ENCODE measurements at places on chromosomes 7 and 10. TPM values are rescaled to one million over a fixed set of nuclear protein-coding genes. Genes with fewer than 3 reads are reported as not detected.

Gene CYP2C19
- not detected for total RNA-seq

Gene JAKMIP3
- total RNA-seq, result 1.1 TPM

Gene SNCG
- 13.6 TPM for total RNA-seq

Gene TEX47
- total RNA-seq, result not detected

Gene PON3
- 39.3 TPM for total RNA-seq

Gene GATAD1
- 17.7 TPM for total RNA-seq

Gene BEND7
- total RNA-seq, result 8.7 TPM

Gene ACTL6B
- not detected for total RNA-seq

Gene BMPER
- 4.3 TPM for total RNA-seq

Gene FGL2
- not detected for total RNA-seq

Gene MUC12
- total RNA-seq, result 20.3 TPM

Gene WNT16
- 2.0 TPM for total RNA-seq

Gene GARIN1A
- total RNA-seq, result 0.67 TPM

Gene COL28A1
- 0.42 TPM for total RNA-seq
